ENCODE measurements at places on chromosomes 16 and 17.

DNA sequence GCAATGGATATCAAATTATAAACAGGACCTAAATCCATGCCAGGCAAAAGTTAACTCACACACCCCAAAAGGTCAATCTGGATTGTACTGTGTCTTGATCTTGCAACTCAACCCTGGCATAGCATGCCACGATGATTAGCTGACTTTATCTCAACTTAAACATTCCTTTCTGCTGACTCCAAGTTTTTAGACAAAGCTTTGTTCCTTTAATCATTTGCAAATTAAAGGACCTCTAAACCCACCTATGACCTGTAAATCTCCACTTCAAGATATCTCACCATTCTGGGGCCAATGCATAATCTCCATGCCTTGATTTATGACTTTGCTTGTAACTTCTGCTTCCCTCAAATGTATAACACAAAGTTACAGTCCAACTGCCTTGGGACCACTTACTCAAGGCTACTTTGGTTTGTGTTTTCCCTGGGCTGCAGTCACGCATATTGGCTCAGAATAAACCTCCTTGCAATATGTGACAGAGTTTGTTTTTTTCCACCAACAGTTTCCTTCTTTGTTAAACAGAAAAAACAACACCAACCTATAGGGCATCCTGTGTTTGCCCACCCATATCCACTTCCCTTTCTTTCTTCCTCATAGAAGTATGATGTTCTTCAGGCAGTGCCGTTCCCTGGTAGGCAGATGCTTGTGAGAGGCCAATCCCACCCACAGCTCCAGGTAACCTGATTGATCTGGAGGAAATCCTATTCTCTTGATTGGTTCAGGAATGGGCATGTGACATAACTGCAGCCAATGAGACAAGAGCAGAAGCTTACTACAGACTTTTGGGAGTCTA lies 390.6 kb upstream of the ERCC4 start:
- no peak for DNase-seq

GRCh38 chr16:911604-912321 lies 59.0 kb downstream of the LMF1 start:
- no peak for DNase-seq

DNA sequence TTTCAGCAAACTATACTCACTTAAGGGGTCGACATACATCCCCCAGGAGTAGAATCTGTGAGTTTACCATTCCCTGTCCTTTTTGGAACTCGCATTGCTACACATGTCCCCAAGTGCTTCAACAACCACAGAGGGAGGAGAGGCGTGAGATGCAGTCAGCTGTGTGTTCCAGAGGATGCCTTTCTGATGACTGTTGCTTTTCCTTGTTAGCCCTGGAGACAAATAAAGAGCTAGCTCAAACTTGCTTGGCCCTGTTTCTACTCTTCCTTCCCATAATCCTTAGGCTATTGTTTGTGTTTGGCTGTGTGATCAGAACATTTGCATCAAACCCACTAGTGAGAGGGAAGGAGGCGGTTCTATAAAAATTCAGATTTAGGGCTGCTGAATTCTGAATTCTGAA lies 264.0 kb downstream of the ENGASE start:
- DNase-seq, result no peak

GRCh38 chr17:62098623-62099231 lies 33.6 kb upstream of the MED13 start:
- peak; percentile 49 for DNase-seq

DNA sequence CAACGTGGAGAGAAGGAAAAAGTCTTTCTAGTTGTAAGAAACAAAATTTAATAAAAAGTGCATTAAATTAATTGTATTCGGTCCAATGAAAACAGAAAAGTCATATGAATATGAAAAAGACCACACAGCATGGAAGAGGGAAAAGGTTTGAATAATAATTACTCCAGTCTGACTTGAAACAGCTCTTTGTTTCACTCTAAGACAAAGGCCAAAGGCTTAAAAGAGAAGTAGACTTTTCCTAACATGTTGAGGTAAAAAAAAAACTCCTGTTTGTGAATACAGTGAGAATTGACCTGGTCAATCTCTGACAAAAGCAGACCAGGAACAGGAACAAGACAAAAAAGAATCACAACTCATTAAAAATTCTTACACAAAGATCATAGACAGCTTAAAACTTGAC lies 429.8 kb downstream of the TOX3 start:
- no peak for DNase-seq

GRCh38 chr16:67024384-67025209 lies 4.4 kb upstream of the CBFB start:
- no peak for DNase-seq

GRCh38 chr17:75975757-75976174 lies 3.2 kb downstream of the ACOX1 start:
- DNase-seq, result no peak

DNA sequence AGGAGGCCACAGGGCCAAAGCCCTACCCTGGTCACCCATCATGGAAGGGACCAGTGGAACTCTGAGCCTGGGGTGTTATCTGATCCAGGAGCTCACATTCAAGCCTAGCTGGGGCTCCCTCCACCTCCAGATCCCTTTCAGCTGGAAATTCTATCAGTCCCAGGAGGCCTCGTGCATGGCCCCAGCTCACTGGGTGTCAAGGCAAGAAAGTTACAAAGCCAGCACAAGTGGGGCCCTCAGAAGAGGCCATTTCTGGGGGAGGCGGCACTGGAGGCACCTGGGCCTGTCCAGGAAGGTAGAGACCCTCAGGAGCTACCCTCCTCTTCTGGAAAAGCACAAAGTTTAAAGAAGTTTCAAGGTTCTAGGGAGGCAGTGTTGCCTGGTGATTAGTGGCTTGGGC lies 4.8 kb downstream of the CA7 start:
- DNase-seq, result no peak

GRCh38 chr16:57141822-57142631 lies 43.8 kb downstream of the PSME3IP1 start:
- DNase-seq, result peak; percentile 46

- DNase-seq, result no peak
These were observed 540 bp upstream of the ACLY start for GRCh38 chr17:41919165-41919817.

DNA sequence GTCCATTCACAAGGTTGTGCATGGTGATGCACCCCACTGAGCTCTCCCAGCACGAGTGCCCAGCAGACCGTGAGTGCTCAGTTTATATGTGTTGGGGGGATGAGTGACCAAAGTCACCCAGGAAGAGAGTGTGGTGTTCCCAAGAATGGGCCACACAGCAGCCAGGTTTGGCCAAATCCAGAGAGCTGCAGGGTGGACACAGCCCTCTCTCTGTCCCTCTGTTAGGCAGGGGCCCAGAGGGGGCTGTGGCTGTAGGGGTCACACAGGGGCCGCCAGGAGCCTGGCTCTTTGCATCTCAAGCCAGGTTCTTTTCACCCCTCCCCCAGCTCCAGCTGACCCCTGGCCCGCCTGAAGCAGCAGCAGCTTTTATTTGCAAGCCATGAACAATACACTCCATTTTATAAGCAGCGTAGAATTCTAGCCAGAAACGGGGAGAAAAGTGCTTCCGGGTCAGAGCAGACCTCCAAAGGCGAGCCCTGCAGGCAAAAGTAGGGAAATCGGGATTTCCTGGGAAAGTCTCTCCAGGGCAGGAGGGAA lies 13.3 kb downstream of the COTL1 start:
- no peak for DNase-seq

DNA sequence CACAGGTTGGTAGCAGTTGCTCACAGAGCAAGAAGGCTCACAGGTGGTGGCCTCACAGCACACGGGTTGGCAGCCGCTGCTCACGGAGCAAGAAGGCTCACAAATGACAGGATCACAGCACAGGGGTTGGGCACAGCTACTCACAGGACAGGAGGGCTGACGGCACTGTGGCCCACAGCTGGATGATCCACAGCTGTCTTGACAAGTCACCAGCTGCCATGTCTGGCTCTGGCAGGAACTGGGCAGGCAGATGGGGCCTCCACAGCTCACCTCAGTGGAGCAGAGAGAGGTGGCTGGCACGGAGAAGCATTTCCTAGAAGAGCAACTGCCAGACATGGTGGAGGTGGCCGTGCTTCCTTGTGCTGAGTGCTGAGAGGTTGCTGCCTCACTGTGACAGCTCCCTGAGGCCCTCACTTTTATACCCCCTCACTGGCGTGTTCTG lies at the start of gene KRTAP16-1:
TSS of gene KRTAP16-1 (minus strand) at position 392 of the 442 bp plus-strand sequence. CDS start at position 336, 56 bp downstream.
- no peak for DNase-seq

- no peak for DNase-seq
These were observed 29.4 kb downstream of the RNF112 start for GRCh38 chr17:19440421-19440820.

DNA sequence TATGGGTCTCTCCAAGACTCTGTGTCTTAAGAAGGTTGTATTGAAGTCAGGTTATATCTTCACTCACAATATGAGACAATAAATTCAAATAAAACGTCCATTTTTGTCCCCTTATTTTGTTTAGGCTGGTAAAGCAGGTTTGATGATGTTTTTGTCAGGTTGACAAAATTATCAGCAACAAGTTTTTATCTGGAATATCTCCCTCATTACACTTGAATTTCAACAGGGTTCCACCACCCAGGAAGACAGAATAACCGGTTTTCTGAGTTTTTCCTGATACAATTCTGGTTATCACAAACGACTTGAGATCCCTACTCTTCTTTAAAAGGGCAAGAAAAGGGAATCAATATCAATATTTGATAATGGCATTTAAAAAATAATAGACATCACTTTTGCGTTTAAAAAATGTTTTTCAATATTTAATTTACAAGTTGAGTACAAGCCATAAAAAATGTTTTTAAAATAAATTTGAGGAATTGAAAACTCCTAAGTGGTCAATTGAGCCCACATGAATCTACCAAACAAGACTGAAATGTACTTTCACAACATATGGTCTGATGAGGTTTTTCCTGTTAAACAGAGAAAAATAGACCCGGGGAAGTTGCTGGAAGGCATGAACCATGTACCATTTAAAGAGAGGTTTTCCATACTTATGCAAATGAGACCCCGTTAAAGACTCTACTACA lies 1.4 kb upstream of the ATP6V0A1 start:
- peak; percentile 27 for DNase-seq

DNA sequence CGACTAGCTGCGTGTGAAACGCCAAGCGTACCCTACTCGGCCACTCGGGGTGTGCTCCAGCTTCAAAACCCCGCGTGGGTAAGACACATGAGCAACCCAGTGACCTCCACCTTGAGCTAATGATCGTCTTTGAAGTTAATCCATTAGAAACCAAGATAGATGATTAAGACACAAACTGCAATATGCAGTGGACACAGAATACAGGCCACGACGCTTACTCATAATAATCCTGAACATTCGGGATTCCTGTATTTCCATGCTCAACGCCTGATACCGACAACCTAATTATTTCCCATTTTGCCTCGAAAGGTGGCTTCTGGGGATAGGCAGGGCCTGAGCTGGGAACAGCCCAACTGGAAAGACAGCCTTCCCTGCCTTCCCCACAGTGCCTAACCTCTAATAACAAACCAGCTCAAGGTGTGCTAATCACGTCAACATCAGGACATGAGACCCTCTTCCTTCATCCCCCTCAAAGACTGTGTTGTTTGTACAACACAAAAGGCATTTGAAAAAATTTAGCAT lies 504 bp upstream of the COPRS start:
- no peak for DNase-seq

- DNase-seq, result no peak
These were observed 1.1 kb downstream of the ABCA9 start for GRCh38 chr17:69059458-69060175.

GRCh38 chr16:27264151-27264550 lies 4.4 kb downstream of the NSMCE1 start:
- no peak for DNase-seq

- peak; percentile 38 for DNase-seq
These were observed 290 bp downstream of the TLCD1 start for GRCh38 chr17:28725660-28726225.

GRCh38 chr17:80492343-80493136 lies 16.1 kb upstream of the NPTX1 start:
- DNase-seq, result no peak

GRCh38 chr17:46194393-46195216 lies 1.4 kb upstream of the KANSL1 start:
- DNase-seq, result peak; percentile 78

GRCh38 chr17:32020943-32021614 lies 13.9 kb downstream of the LRRC37B start:
- no peak for DNase-seq

GRCh38 chr17:37494401-37494831 lies 4.7 kb downstream of the DUSP14 start:
- DNase-seq, result no peak

DNA sequence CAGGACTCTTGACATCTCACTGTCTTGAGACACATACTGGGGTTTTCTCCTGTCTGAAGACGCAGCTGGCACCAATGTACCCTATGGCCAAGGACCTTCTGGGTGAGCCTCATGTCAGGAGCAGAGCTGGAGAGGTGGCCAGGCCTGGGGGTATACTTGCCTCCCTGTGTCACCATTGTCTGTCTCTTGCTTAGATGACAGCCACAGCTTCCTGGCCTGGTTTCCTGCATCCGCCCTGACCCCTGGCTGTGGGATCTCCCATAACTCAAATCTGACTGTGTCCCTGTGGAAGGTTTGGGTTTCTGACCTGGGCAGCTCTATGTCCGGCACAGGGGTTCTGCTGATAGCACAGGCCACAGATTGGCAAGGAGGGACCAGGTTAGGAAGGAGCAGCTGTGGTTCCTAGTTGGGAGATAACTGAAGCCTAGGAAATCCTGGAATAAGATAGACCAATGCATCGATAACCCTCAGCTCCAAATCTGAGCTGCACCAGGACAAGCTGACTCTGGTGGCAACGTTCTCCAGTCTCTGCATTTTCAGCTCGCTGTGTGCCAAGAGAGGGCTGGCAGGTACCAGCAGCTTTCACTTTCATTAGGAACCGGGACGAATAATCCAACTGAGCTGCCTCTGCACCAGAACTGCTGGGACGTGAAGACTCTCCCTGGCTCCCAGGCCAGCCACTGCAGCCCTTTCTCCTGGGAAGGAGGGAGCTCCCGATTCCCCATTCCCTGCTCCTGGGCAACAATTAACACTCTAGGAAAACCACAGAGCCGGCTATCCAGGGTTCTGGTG lies 5.0 kb downstream of the DEXI start:
- no peak for DNase-seq

- DNase-seq, result no peak
These were observed 37.9 kb upstream of the ADCY7 start for GRCh38 chr16:50228364-50228868.

DNA sequence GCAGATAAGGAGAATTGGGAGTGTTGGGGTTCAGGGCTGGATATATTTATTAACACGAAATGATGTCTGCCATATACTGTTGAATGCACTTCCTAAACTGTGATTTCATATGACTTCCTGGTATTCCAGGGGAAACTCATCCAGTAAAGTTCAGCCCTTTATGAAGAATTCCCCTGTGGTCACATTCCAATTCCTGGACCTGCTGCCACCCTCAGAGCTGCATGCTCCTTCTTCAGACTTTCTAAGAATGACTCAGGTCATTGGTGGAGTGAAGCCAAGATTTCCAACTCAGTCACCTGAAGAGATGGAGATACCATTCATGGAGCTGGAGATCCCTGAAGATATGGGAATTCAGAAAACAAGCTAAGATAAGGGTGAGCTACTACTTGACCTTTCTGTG lies 114.2 kb upstream of the TMEM97 start:
- no peak for DNase-seq
